Right cardiac atrium (tissue), 5 donors: ENCODE measurements at places on chromosomes 11 and 22. TPM values are rescaled to one million over a fixed set of nuclear protein-coding genes. Genes with fewer than 3 reads are reported as not detected.

The KCNJ1 gene
- total RNA-seq = not detected

The LRRC56 gene
- total RNA-seq = 0.59 TPM

The NCR3LG1 gene
- total RNA-seq = 3.1 TPM

The TP53I11 gene
- 73.5 TPM for total RNA-seq

The OR51E2 gene
- total RNA-seq = not detected

The GP1BB gene
- total RNA-seq = 9.0 TPM

The RPUSD4 gene
- 13.5 TPM for total RNA-seq

The TCF20 gene
- total RNA-seq = 19.6 TPM

The PGA5 gene
- 1.1 TPM for total RNA-seq

The CAVIN3 gene
- total RNA-seq = 49.7 TPM

The OR2D2 gene
- total RNA-seq = not detected

The KCNE3 gene
- 5.0 TPM for total RNA-seq

The USH1C gene
- 0.46 TPM for total RNA-seq

The HBE1 gene
- not detected for total RNA-seq

The TPBGL gene
- 0.09 TPM for total RNA-seq

The MRGPRX4 gene
- total RNA-seq = not detected

The CRYBA4 gene
- not detected for total RNA-seq
